NCI-H345 (cell line): ENCODE measurements at places on chromosomes 7 and 10.

- DNase-seq = no peak
These were observed 20.7 kb downstream of the GTF2IRD1 start for GRCh38 chr7:74474271-74474865.

GRCh38 chr10:131923038-131923756 lies 22.4 kb downstream of the PPP2R2D start:
- DNase-seq = no peak

GRCh38 chr10:62996516-62996915 lies 136.6 kb upstream of the NRBF2 start:
- no peak for DNase-seq

GRCh38 chr10:44627591-44628354 lies 242.9 kb upstream of the CXCL12 start:
- no peak for DNase-seq

DNA sequence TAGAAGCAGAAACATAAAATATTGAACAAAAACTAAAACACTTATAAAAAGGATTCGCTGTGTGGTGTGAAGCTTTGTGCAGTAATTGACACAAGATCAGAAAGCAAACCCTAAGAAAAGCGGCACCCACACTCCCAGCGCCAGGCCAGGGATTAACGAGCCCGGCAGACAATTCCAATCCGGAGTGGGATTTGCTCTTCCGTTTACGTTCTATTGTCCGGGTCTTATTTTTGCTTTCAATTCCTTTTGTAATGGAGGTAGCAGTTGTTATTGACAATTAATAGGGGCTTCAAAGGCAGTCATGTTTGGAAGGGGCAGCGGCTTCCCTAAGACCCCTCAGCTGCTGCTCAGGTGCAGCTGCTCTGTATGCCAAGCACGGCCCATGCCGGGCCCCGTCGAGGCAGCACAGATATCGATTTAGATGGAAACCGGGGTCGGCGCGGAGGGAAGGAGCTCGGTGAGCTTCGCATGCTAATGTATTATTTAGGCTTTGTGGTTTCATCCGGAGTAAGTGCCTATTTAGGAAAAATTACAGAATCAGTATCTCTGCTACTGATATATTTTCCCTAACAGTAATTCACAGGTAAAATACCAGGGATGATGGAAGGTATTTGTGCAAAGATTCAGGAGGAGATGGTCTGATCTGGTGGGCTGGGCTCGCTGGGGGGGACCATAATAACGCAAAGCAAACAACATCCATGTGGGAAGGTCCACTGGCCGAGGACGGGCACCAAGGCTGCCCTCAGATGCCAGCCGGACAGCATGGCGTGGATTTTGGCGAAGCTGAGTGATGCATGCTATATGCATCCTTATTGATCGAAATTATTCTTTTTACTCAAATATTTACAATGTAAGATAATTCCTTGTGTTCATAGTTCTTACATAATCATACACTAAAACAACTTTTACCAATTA lies 561.7 kb downstream of the PTPRN2 start:
- DNase-seq = no peak

DNA sequence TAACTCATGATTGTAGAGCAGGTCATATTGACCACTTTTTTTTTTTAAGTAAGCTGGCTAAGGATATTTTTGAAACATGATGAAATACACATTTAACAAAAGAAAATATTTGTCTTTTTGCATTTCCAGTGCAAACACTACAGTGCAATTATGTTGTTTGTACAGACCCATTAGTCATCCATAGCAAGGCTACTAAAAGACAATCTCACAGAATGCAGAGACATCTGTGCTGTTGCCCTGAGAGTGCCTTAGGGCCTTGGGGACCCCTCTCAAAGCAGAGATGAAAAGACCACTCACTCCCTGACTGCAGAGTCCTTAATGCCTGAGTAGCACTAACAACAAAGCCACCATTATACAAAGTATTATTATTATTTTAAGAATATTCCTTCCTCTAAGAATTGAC lies 104.5 kb downstream of the NRCAM start:
- DNase-seq = peak; percentile 25
